Occipital lobe (tissue), 3 donors: ENCODE measurements at places on chromosomes 5 and 9.

- DNase-seq: no peak
Measured at GRCh38 chr5:109006129-109006528, 258.4 kb downstream of the FER start.

DNA sequence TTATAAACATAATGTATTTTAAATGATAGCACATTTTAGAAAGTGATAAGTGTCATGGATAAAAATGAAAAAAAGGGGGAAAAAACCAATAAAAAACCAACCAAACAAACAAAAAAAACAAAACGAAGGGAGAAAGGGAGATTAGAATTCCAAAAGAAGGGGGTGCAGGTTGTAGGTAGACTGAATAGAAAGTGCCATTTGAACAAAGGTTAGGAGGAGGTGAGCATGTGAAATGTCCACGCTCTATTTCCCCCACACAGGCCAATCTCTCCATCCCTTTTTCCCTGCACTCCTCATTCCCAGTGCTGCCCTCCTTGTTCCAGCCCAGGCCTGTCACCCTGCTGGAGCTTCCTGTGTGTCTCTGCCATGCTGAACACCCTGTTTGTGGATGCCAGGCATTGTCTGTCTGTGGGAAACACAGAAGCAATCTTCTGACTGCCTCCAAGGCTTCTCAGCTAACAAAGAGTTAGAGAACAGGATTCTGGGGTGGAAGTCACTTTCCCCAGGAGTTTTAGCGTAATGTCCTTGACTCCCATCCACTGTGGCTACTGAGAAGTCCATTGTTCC lies 138.8 kb downstream of the ADAMTS16 start:
- DNase-seq: no peak

- no peak for DNase-seq
Measured at GRCh38 chr5:158770506-158770905, 329.2 kb downstream of the EBF1 start.

DNA sequence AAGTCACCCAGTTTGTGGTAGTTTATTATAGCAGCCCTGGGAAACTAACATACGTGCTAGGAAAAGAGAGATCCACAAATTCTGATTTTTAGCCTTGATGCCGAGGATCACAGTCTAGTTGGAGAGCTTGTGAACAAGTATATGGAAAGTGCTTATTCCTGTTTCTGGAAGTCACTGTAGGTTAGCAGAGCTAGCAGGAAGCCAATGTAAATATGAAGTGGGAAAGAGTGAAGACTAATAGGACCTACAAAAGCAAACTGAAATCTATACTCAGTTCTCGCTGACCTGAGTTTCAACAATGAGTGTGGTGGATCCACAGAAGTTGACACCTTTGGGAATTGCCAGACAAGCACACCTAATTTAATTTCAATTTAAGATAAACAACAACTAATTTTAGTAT lies 254.9 kb downstream of the PLK2 start:
- no peak for DNase-seq

DNA sequence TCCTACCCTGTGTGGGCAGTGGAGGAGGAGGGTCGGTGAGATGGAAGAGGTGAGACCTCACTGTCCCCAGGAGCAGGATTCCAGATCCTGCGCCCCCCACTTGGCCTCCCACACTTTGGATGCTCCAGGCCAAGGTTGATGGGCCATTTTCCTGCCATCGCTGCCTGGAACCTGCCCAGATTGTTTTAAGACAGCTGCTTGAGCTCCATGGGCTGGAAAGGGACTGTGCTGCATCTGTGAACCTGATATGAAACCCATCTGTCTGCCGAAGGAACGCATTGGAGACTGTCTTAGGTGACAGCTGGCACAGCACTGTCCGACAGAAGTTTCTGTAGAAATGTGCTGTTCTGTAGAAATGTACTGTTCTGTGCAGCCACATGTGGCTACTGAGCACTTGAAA lies 72.7 kb upstream of the SLC25A48 start:
- no peak for DNase-seq

- no peak for DNase-seq
Measured at GRCh38 chr5:17396247-17396646, 101.8 kb upstream of the TAF11L2 start.
